Stimulated activated CD8-positive, alpha-beta memory T cell treated with anti-CD3 and anti-CD28 coated beads, Interleukin-12 subunit alpha, Interleukin-12 subunit beta, amount 100 ng/mL, for 4 hours (primary cell): ENCODE measurements at places on chromosomes 5 and 9.

- no peak for DNase-seq
Measured at GRCh38 chr5:177276886-177277285, 26.6 kb downstream of the RAB24 start.

DNA sequence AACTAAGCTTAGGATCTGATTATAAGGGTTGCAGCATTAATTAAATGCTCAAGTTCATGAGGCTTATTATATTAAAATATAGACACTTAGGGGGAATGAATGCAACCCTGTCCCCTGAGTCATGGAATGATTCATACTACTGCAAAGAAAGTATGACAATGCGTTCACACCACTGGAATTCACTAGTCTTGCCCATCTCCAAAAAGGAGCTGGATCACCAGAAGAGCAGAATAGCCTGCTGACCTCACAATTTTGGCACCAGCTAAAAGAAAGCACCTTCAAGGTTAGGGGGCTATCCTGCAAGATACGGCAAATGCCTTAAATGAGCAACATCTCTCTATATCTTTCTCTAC, 32.0 kb upstream of the TMED7 start:
- no peak for DNase-seq

DNA sequence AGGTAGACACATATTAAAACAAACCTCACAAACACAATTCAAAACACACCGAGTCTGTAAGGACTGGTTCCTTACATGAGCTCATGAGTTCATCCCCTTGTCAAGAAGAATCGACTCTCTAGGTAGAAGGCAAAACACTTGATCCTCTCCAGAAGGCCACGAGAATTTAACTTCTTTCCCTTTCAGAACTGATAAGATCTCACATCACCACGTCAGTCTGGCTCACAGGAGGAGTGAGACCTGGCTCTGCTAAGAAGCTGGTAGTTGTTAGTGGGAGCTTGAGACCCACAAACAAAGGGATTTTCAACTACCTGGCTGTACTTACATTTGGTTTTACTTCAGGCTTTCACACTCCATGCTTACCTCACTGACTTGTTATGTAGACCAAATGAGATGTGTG, 459.2 kb downstream of the ARHGEF28 start:
- no peak for DNase-seq

- no peak for DNase-seq
Measured at GRCh38 chr9:74770508-74771261, 117.0 kb downstream of the TRPM6 start.

DNA sequence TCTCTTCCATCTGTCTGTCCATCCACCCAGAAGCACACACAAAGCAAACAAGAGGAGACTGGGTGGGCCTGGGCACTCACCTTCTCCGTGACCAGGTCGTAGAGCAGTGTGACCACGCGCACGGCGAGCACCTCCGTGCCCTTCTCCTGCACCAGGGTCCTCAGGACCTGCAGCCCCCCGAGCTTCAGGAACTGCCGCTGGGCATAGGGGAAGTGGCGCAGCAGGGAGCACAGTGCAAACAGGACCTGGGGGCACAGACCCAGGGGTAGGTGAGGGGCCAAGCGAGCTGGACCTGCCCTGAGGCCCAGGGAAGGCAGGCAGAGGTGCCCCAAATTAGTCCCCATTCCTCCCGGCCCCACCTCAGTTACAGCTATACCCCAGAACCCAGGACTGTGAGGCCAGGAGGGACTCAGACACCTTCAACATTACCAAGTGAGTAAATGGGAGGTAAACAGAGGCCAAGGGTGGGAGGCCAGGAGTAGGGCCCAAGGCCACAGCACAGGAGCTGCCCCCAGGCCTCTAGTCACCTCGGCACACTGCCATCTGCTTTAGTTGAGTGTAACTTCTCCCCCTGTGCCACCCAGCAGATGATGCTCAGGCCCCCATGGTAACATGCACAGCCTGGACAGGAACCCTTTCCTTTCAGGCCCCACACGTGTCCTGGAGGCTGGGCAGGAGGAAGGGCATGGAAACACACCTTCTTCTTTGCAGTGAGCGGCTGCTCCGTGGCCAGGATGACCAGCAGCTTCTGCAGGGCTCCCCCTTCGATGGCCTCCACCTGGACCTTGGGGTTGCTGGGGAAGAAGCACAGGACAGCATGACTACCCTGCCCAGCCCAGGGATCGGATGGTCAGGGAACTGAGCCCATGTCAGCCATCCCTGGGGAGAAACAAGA, 76.2 kb upstream of the LRRTM2 start:
- no peak for DNase-seq

GRCh38 chr5:54563083-54563761, 45.7 kb downstream of the SNX18 start:
- no peak for DNase-seq

GRCh38 chr5:80284720-80285119, 28.9 kb upstream of the SERINC5 start:
- no peak for DNase-seq

DNA sequence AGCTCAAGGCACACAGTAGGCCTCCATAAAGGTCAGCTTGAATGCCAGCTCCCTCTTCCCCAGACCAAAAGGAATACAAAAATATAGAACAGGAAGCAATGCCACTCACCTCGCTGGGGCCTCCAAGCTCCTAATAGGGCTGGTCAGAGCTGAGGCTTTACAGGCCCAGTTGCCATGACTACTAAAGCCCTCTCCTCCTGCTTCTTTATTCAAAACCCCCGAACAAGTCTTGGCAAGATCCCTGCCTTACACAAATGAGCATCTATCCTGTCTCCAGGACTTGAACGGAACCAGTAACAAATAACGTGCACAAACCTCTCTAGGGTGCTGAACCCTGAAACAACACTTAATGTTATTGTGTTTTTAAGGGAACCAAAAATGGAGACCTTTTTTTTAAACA, 136.3 kb downstream of the SIL1 start:
- no peak for DNase-seq

DNA sequence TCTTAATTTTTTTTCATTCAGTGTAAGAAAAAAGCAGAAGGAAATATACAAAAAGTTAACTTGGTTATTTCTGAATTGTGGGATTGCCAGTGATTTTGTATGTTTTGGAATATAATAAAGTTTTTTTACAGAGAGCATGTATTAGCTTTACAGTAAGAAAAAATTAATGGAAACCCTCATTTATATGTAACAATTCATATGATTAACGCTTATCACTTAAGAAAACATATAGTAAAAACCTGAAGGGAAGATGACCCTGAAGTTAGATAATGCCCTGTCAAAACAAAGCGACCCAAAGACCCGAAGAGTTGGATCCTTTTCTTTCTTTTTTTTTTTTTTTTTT, 52.4 kb downstream of the EHMT1 start:
- no peak for DNase-seq
